ENCODE measurements at places on chromosomes 7 and 10. TPM values are rescaled to one million over a fixed set of nuclear protein-coding genes. Genes with fewer than 3 reads are reported as not detected.
A peak's percentile ranks its signal among the peaks of the same experiment; 100 is the strongest.

GRCh38 chr7:11592699-11593098, 239.3 kb downstream of the THSD7A start:
- H3K4me3 ChIP-seq, result no peak overlapping the region
- H3K4me1 ChIP-seq, result no peaks in the 10 kb centered on the region
- no peak overlapping the region for H3K27ac ChIP-seq
- no peaks in the 10 kb centered on the region for H3K27me3 ChIP-seq

GRCh38 chr7:108299251-108299973, 156.8 kb downstream of the NRCAM start:
- no peaks in the 10 kb centered on the region for H3K4me1 ChIP-seq
- H3K27me3 ChIP-seq, result no peaks in the 10 kb centered on the region
- H3K27ac ChIP-seq, result no peak overlapping the region
- no peak overlapping the region for H3K4me3 ChIP-seq
- no peaks in the 10 kb centered on the region for H3K36me3 ChIP-seq

GRCh38 chr10:83934062-83934461, 205.2 kb upstream of the GHITM start:
- no peaks in the 10 kb centered on the region for H3K27me3 ChIP-seq
- no peak overlapping the region for H3K27ac ChIP-seq
- no peak for DNase-seq
- H3K4me3 ChIP-seq, result no peak overlapping the region

- DNase-seq, result no peak
- H3K27ac ChIP-seq, result peak overlapping the region; percentile 15
- no peaks in the 10 kb centered on the region for H3K36me3 ChIP-seq
- peak overlapping the region; percentile 50 for H3K4me3 ChIP-seq
- no peaks in the 10 kb centered on the region for H3K27me3 ChIP-seq
- no peaks in the 10 kb centered on the region for H3K4me1 ChIP-seq
Observed at GRCh38 chr10:79905322-79906314, 43.3 kb downstream of the SFTPD start.

GRCh38 chr10:88106366-88106765, 242.9 kb downstream of the PTEN start:
- H3K36me3 ChIP-seq, result no peaks in the 10 kb centered on the region
- H3K27ac ChIP-seq, result no peak overlapping the region
- peaks cover 3% of the 10 kb centered on the region for H3K4me1 ChIP-seq
- DNase-seq, result no peak

DNA sequence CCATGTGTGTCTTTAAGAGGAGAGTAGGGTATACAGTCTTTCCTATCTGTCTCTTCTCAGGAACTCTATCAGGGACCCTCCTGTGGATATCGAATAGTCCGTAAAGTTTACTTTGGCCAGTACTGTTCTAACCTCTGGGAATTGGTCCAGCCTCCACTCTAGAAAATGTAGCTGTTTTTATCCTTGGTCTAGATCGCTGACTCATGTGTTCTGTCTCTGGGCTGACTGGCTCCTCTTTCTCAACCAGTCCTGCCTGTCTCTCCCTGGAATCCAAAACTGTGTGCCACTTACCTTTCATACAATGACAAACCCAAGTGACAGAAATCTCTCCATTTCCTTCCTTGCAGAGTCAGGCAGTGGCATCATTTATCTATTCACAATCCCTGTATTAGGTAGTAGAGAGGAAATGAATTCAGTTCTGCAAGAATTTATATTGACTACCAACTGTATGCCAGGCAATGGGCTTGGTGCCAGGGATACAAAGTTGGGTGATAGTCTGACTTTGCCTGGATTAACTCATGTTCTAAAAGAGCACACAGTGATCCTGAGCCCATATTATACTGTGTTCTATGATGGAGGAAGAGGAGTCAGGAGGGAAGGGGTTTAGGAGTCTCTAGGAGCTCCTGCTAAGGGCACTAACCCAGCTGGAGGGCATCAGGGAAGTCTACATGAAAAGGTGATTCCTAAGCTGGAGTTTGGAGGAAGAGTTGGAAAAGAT, 232.7 kb downstream of the LRMDA start:
- no peak for DNase-seq
- peaks cover 12% of the 10 kb centered on the region for H3K4me1 ChIP-seq
- H3K27me3 ChIP-seq, result no peaks in the 10 kb centered on the region
- no peaks in the 10 kb centered on the region for H3K36me3 ChIP-seq
- peak overlapping the region; percentile 96 for H3K27ac ChIP-seq

- H3K36me3 ChIP-seq, result no peaks in the 10 kb centered on the region
- no peak overlapping the region for H3K4me3 ChIP-seq
- no peaks in the 10 kb centered on the region for H3K27me3 ChIP-seq
- peaks cover 3% of the 10 kb centered on the region for H3K4me1 ChIP-seq
Observed at GRCh38 chr10:93995598-93996271, 2.0 kb downstream of the PLCE1 start.

GRCh38 chr10:74058071-74058470, 60.2 kb downstream of the VCL start:
- no peak overlapping the region for H3K4me3 ChIP-seq
- H3K36me3 ChIP-seq, result no peaks in the 10 kb centered on the region
- no peak for DNase-seq
- H3K27me3 ChIP-seq, result no peaks in the 10 kb centered on the region
- H3K27ac ChIP-seq, result no peak overlapping the region
- peaks cover 20% of the 10 kb centered on the region for H3K4me1 ChIP-seq

The DDC gene
- total RNA-seq, result not detected

DNA sequence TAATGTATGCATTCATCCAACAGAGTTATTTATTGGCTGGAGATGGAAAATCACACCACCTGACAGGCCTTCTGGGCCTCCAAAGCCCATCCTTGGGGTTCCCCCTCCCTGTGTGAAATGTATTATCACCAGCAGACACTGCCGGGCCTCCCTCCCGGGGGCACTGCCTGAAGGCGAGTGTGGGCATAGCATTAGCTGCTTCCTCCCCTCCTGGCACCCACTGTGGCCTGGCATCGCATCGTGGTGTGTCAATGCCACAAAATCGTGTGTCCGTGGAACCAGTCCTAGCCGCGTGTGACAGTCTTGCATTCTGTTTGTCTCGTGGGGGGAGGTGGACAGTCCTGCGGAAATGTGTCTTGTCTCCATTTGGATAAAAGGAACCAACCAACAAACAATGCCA, 15.3 kb downstream of the TACR2 start:
- H3K4me1 ChIP-seq, result no peaks in the 10 kb centered on the region
- DNase-seq, result no peak
- no peaks in the 10 kb centered on the region for H3K36me3 ChIP-seq
- no peak overlapping the region for H3K27ac ChIP-seq
- no peaks in the 10 kb centered on the region for H3K27me3 ChIP-seq
- H3K4me3 ChIP-seq, result no peak overlapping the region

GRCh38 chr7:85682833-85683620, 496.2 kb upstream of the SEMA3D start:
- no peaks in the 10 kb centered on the region for H3K4me1 ChIP-seq
- no peak overlapping the region for H3K4me3 ChIP-seq
- no peaks in the 10 kb centered on the region for H3K36me3 ChIP-seq
- H3K27ac ChIP-seq, result no peak overlapping the region
- H3K27me3 ChIP-seq, result no peaks in the 10 kb centered on the region
- no peak for DNase-seq

GRCh38 chr7:27359181-27360125, 116.9 kb downstream of the EVX1 start:
- no peak overlapping the region for H3K27ac ChIP-seq
- DNase-seq, result no peak
- H3K36me3 ChIP-seq, result no peaks in the 10 kb centered on the region

DNA sequence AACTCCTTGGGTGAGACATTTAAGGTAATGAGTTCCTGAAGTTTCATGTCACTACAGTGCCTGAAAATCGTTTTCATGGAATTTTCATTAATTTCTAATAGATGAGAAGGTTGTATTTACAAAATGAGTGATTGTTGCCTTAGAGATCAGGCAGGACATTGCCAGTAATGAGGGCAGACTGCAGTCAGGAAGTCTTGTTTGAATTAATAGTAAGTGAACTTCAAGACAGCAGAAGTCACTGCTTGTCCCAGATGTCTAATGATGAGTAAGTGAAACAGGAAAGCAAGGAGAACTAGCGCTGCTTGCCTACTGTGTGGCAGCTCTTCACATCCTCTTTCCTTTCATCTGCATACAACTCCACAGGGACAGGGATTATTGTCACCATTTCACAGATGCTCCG, 237.4 kb downstream of the BAMBI start:
- no peaks in the 10 kb centered on the region for H3K36me3 ChIP-seq
- no peaks in the 10 kb centered on the region for H3K4me1 ChIP-seq
- H3K27me3 ChIP-seq, result no peaks in the 10 kb centered on the region
- DNase-seq, result no peak
- no peak overlapping the region for H3K27ac ChIP-seq

- DNase-seq, result peak; percentile 87
- no peaks in the 10 kb centered on the region for H3K27me3 ChIP-seq
- no peak overlapping the region for H3K27ac ChIP-seq
- H3K4me1 ChIP-seq, result peaks cover 5% of the 10 kb centered on the region
Observed at GRCh38 chr10:96719850-96720421, 378 bp downstream of the PIK3AP1 start.

The GNG11 gene
- total RNA-seq, result 9.8 TPM

The PCBD1 gene
- total RNA-seq, result 49.1 TPM

The MYO1G gene
- total RNA-seq, result 7.2 TPM

- H3K27me3 ChIP-seq, result no peaks in the 10 kb centered on the region
- no peak overlapping the region for H3K27ac ChIP-seq
- DNase-seq, result no peak
- no peak overlapping the region for H3K4me3 ChIP-seq
- no peaks in the 10 kb centered on the region for H3K4me1 ChIP-seq
- no peaks in the 10 kb centered on the region for H3K36me3 ChIP-seq
Observed at GRCh38 chr10:8235253-8236027, 181.0 kb downstream of the GATA3 start.

- H3K36me3 ChIP-seq, result no peaks in the 10 kb centered on the region
- DNase-seq, result no peak
- H3K4me3 ChIP-seq, result no peak overlapping the region
- no peaks in the 10 kb centered on the region for H3K27me3 ChIP-seq
- H3K4me1 ChIP-seq, result no peaks in the 10 kb centered on the region
- H3K27ac ChIP-seq, result no peak overlapping the region
Observed at GRCh38 chr7:134637934-134638719, 8.5 kb upstream of the BPGM start.

DNA sequence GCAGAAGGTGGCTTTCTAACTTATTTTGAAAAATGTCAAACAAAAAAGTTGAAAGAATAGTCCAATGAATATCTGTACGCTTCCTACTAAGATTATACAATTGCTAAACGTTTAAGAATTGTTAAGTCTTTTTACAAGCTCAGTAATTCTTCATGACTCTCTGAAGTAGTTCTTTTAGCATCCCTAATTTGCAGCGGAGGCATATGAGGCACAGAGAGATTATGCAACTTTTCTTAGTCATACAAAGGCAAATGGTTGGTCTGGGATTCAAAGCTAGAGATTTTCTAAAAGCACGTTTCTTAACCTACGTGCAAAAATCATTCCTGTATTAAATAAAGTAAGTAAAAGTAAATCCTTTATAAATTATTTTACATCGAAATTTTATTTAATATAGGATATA, 254.2 kb downstream of the MAGI2 start:
- no peaks in the 10 kb centered on the region for H3K4me1 ChIP-seq
- H3K4me3 ChIP-seq, result no peak overlapping the region
- no peaks in the 10 kb centered on the region for H3K27me3 ChIP-seq
- H3K36me3 ChIP-seq, result no peaks in the 10 kb centered on the region

DNA sequence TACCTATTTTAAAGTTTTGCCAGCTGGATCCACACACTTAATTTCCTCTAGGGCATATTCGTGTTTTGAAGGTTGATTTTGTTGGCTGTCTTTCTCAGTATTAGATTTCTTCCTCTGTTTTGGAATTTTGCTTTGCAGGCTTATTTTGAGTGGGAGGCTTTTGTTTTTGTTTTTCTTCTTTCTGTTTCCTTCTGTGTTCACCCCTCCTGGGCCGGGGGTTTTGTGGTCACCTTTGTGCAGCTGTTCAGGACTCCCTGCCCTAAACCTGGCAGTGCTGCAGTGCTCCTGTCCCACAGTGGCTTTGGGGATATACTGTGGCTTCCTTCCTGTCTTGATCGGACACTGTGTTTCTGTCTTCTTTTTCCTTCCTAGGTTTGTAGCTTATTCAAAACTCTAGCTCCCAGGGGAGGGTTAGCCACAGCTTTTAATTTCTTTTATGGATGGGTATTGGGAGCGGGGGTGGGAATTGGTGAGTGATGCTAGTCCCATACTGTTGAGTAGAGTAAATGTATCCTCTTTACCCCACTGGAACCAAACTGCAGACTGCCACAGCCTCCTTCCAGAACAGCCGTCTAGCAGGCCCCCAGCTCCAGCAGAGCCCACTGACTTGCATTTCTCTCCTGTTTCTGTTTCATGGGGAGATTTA, 228.7 kb upstream of the FZD8 start:
- H3K4me3 ChIP-seq, result no peak overlapping the region
- H3K4me1 ChIP-seq, result no peaks in the 10 kb centered on the region
- H3K27me3 ChIP-seq, result no peaks in the 10 kb centered on the region
- no peak overlapping the region for H3K27ac ChIP-seq
- H3K36me3 ChIP-seq, result no peaks in the 10 kb centered on the region
- no peak for DNase-seq

DNA sequence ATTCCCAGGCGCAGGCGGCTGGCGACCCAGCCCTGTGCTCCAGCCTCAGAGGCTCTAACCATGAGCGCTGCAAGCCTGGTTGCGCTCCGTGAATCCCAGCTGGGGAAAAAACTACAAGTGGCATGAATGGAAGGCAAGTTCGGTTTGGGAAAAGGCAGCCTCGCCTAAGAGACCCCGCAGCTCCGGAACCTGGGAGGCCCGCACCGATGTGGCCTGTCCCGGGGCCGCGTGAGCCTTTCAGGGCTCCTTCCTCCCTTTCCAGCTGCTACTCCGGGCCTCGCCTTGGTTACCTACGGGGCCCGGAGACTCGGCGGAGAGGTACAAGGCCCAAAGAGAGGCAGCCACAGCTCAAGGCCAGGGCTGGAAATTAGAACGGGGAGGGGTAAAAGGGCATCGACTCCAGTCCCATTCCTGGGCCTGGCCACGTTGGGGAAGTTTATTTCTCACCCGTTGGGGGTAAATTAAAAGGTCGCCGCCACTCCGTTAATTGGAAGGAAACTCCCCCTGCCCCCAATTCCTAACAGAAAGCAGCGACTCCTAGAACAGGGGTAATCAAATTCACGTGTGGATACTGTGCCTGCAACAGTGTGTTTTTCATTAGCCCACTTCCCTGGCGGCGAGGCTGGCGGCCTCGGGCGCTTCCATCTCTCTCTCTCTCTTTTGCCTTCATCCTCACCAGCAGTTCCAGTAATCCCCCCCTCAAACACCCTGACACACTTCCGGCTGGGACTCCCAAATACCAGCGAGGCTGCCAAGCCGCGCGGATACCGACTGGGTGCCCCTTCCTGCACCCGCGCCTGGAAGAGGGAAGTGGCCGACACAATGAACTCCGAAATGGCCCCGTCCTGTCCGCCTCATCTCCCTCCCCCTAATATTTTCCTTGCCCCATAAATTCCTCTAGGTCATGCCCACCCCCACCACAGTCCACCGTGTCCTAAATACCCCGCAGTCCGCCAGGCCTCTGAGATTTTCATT, 1.5 kb upstream of the HOXA9 start:
- no peak overlapping the region for H3K27ac ChIP-seq
- H3K4me3 ChIP-seq, result no peak overlapping the region
- H3K4me1 ChIP-seq, result no peaks in the 10 kb centered on the region
- H3K36me3 ChIP-seq, result no peaks in the 10 kb centered on the region

- no peak for DNase-seq
- no peaks in the 10 kb centered on the region for H3K27me3 ChIP-seq
- no peak overlapping the region for H3K4me3 ChIP-seq
- no peak overlapping the region for H3K27ac ChIP-seq
- H3K36me3 ChIP-seq, result no peaks in the 10 kb centered on the region
- H3K4me1 ChIP-seq, result no peaks in the 10 kb centered on the region
Observed at GRCh38 chr7:91553410-91553895, 289.2 kb downstream of the FZD1 start.

The ADAM8 gene
- 17.0 TPM for total RNA-seq

- no peak overlapping the region for H3K27ac ChIP-seq
- no peak for DNase-seq
- no peak overlapping the region for H3K4me3 ChIP-seq
- no peaks in the 10 kb centered on the region for H3K4me1 ChIP-seq
- H3K27me3 ChIP-seq, result no peaks in the 10 kb centered on the region
- H3K36me3 ChIP-seq, result no peaks in the 10 kb centered on the region
Observed at GRCh38 chr7:108417926-108418325, 38.3 kb downstream of the NRCAM start.
